Trophoblast cell (in vitro differentiated cells and primary cell): ENCODE measurements at places on chromosomes 16 and 17.

DNA sequence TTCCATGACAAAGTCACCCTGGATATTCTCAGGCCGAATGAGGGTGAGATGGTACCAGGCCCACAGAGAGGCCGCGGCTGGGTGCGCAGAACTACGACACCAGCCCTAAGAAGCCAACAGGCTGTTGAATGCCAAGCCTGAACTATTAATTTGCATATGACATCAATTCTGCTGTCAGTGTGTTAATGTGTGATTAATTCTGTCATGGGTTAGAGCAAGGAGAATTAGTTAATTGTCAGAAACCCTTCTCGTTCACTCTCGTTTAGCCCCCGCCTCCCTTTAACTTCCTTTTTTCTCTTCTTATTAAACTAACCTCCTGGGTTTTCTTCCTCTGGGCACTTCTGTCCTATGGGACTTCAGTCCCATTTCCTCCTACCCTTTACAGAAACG, 123.4 kb downstream of the ZFHX3 start:
- DNase-seq, result no peak

GRCh38 chr16:48498769-48499631, 111.0 kb downstream of the N4BP1 start:
- no peak for DNase-seq

GRCh38 chr16:81610936-81611335, 166.3 kb downstream of the CMIP start:
- DNase-seq, result no peak

- DNase-seq, result no peak
Measured at GRCh38 chr17:16104189-16104588, 104.6 kb downstream of the TTC19 start.

GRCh38 chr17:72426321-72426720, 305.5 kb downstream of the SOX9 start:
- no peak for DNase-seq

GRCh38 chr17:77746393-77746792, 212.1 kb upstream of the TNRC6C start:
- DNase-seq, result no peak

DNA sequence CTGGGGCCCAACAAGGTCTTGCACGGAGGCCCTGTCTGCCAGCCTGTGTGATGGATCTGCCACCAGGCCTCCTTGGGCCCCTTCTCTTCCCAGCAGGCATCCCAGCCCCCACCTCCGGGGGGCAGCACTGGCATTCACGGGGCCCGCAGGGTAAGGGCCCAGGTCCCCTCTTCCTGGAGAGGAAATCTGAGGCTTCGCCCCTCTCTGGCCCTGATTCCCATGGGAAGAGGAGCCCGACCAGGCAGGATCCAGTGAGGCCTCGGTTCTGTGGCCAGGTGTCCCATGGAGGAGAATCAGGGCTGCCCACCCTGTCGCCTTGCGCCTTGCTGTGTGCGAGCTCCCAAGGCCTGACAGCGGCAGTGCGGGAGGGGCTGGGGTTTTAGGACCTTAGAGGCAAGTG, 48.4 kb downstream of the PDPK1 start:
- DNase-seq, result no peak

- DNase-seq, result no peak
Measured at GRCh38 chr16:46745617-46746016, 2.5 kb downstream of the MYLK3 start.

GRCh38 chr17:78423961-78424675, 45.7 kb downstream of the PGS1 start:
- DNase-seq, result no peak

DNA sequence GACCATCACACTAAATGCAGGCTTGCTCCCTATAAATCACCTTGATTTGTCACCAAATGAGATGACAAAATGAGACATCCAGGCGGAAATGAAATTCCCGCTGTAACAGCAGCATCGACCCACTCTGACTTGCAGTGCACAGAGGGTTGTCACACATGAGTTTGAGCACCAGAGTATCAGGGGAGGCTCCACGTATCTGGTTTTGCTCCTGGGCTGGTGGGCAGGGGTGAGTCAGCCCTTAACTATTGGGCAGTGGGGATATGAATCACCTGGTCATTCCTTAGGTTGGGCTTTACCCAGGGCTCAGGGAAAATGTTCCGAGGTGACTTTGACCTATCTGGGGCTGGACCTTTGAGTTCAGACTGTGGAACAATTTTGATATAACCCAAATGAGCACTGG, 245.2 kb upstream of the CCL2 start:
- DNase-seq, result no peak

GRCh38 chr16:67233596-67233995, 6.7 kb downstream of the TMEM208 start:
- DNase-seq, result no peak
